ENCODE measurements at places on chromosomes 4 and X.

DNA sequence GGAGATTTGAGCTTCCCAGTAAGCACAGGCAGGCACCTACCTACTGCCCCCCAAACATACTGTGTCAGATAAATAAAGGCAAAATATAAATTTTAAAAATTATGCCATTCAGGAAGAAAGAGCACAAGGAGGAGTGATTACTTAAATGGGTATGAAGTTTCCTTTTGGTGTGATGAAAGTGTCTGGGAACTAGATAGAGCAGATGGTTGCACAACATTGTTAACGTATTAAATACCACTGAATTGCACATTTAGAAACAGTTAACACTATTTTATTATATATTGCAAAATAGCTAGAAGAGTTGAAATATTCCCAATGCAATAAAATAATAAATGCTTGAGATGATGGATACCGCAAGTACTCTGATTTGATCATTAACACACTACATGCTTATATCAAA lies 374.7 kb upstream of the FGF13 start:
- DNase-seq: no peak

GRCh38 chr4:145564540-145564939 lies 54.6 kb upstream of the MMAA start:
- no peak for DNase-seq

GRCh38 chr4:15250021-15250441 lies 177.8 kb upstream of the C1QTNF7 start:
- DNase-seq: no peak

- DNase-seq: no peak
Observed at GRCh38 chr4:48778431-48779094, 1.5 kb downstream of the FRYL start.

DNA sequence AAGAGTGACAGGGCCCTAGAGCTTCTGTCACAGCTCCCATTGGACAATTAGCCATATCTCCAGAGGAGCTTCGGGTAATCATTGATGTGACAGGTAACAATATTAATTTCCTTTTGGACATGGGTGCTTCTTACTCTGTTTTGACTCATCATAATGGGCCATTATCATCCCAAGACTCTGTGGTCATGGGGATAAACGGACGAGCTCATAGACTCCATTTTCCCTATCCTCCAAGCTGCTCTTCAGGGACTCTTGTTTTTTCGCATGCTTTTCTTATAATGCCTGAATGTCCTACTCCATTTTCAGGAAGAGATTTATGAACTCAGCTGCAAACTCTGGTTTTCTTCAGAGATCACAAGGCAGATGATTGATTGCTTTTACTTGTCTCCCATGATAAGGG lies 17.0 kb upstream of the UGT2B17 start:
- no peak for DNase-seq

- no peak for DNase-seq
Observed at GRCh38 chr4:83993774-83994173, 457.9 kb downstream of the GPAT3 start.

GRCh38 chrX:107723511-107723910 lies 52.1 kb downstream of the TSC22D3 start:
- DNase-seq: no peak
